Hippocampal formation (tissue), 2 donors: ENCODE measurements at places on chromosomes 7 and 10.

GRCh38 chr10:45151467-45152214 lies 150.9 kb downstream of the ZNF22 start:
- DNase-seq: no peak

- no peak for DNase-seq
Observed at GRCh38 chr7:139893461-139893860, 64.4 kb downstream of the TBXAS1 start.

DNA sequence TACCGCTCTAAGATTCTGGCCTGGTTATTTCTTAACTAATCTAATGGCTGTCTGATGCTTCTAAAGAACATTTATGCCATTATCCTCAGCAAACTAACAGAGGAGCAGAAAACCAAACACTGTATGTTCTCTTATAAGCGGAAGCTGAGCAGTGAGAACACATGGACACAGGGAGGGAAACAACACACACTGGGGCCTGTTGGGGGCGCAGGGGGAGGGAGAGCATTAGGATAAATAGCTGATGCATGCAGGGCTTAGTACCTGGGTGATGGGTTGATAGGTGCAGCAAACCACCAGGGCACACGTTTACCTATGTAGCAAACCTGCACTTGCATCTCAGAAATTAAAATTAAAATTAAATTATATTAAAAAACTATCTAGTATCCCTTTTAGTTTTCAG lies 853.5 kb downstream of the GATA3 start:
- DNase-seq: no peak

DNA sequence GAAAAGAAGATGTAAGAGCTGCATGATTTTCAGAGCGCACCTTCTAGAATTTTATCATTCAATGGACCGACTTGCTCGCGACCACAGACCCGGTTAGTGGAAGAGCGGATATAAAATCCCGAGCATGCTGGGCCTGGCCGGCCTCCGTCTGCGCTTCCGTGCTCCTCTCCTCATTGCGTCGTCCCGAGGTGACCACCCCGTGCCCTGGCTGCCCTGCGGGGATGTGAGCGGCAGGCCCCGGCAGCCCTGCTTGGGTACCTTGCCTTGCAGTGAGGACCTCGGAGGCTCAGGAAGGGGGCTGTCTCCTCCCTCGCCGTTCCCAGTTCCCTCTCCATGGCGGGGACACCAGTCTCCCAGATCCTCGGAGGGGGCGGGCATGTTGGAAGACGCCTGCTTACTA lies 330.9 kb upstream of the SHH start:
- DNase-seq: no peak
